ENCODE measurements at places on chromosomes 5 and 9.

- no peak for DNase-seq
Observed at GRCh38 chr9:21729648-21730047, 72.8 kb upstream of the MTAP start.

DNA sequence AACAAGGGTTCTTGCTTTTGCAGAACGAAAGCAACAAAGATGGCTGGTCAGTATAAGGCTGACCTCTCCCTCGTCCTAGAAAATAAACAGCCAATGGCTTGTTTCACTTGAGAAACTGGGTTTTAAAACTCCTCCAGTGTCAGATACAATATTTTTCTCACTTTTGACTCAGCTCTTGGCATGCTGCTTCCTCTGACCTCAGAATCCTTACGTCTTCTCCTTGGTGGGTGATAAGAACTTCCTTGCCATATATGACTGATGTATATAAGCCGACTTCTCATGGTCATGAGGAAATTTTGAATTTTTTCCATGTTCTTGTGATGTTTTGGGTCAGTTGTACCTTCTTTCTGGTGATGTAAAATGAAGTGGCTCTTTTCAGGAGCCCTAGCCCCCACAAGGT lies 3.8 kb downstream of the ZNF618 start:
- DNase-seq, result no peak

DNA sequence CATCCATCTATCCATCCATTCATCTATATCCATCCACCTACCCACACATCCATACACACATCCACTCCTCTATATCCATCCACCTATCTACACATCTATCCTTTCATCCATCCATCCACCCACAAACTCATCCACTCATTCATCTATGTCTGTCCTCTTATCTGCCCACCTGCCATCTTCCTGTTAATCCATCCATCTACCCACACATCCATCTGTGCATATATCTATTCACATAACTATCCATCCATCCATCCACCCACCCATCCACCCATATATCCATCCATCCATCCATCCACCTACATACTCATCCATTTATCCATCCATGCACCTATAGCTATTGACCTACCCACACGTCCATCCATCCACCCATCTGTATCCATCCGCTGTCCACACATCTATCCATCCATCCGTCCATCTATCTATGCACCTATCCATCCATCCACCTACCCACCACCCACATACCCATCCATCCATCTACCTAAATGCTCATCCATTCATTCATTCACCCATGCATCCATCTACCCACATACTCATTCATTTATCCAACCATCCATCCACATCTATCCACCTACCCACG lies 182.1 kb upstream of the TBC1D2 start:
- no peak for DNase-seq

- DNase-seq, result no peak
Observed at GRCh38 chr9:37992924-37993349, 76.1 kb downstream of the SHB start.

GRCh38 chr5:65451436-65451835 lies 30.3 kb downstream of the ADAMTS6 start:
- DNase-seq, result no peak

GRCh38 chr9:98142925-98143481 lies 24.0 kb upstream of the TRIM14 start:
- no peak for DNase-seq

DNA sequence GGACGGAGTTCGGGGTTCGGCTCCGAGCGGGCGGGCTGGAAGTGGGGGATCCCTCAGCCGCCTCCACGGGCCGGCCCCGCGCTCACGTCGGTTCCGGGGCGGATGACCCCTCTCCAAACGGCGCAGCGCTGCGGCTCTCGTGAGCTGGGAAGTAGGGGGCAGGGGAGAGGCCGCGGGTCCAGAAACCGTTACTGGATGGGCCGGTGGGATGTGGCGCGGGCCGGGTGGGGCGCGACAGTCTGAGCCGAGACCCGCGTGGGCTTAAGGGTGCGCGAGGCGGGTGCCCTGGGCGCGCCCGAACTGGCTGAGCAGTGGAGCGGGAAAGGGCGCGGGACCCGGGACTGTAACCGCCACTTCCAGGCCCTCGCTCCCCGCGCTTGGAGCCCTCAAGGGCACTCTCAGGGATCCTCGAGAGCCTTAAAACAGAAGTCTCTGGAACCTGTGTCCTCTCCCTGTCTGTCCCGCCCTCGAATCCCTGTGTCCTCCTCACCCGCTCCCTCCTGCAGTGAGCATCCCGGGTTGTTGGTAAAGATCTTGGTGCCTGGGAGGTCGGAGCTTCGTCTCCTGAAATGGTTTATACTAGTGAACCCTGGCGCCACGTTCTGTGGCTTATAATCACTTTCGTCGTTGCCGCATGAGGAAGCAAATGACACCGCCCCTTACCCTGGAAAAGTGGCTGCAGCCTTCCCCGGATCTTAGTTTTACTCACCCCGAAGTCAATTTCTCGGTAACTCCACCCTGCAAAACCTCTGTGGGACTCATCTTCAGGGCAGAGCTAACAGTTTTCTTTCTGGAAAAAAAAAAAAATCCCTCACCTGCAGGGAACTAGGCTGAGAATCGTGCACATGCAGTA lies 571 bp upstream of the MARCHF11 start:
- peak; percentile 60 for DNase-seq

DNA sequence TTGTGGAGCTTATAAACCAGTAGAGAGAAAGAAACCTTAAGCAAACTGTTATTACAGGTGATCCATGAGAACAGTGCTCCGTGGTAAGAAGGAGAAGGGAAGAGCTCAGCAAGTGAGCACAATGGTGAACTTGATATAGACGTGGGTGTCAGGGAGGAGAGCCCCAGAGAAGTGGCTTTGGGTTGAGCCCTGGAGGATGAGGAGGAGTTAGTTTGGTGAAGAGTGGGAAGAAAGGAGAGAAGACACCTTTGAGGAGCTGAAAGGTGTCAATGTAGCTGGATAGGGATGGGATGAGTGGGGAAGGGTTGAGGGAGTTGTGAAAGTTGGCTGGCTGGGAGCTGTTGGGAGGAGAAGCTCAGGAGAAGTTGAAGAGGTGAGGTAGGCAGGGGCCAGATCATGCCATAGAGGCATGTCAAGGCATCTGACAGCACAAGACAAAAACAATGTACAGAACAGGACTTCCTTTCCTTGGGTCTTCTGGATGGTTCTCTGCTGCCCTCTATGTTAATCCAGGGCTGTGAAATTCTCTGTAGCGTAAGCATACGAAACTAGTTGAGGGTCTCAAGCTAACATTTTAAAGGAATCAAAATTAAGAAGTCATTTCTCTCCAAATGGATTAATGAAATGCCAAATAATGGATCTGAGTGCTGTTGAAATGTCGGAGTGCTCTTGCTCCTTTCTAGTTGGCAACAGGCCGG lies 501.9 kb downstream of the KDM4C start:
- DNase-seq, result no peak

GRCh38 chr9:136518623-136519022 lies 27.2 kb downstream of the NOTCH1 start:
- no peak for DNase-seq

DNA sequence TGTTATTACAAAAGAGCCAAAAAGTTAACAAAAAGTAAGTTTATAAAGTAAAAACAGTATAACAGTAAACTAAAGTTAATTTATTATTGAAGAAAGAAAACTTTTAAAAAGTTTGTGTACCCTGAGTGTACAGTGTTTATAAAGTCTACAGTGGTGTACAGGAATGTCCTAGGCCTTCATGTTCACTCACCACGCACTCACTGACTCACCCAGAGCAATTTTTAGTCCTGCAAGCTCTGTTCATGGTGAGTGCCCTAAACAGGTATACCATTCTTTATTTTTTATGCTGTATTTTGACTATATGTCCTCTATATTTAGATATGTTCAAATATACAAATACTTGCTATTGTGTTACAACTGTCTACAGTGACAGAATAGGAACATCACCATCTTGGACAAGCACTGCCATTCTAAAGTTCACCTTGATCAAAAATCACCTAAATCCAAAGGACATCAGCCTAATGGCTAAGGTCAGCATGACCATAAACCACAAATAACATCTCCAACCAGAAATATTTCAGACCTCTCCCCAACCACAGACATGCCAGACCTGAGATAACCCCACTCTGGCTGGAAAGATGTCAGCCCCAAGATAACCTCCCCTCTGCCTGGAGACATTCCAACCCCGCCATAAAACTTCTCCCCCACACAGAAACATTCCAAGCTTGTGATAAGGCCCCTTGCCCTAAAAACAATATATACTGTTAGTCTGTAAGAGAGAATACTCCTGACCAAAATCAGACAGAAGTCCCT lies 56.1 kb downstream of the AGXT2 start:
- no peak for DNase-seq

DNA sequence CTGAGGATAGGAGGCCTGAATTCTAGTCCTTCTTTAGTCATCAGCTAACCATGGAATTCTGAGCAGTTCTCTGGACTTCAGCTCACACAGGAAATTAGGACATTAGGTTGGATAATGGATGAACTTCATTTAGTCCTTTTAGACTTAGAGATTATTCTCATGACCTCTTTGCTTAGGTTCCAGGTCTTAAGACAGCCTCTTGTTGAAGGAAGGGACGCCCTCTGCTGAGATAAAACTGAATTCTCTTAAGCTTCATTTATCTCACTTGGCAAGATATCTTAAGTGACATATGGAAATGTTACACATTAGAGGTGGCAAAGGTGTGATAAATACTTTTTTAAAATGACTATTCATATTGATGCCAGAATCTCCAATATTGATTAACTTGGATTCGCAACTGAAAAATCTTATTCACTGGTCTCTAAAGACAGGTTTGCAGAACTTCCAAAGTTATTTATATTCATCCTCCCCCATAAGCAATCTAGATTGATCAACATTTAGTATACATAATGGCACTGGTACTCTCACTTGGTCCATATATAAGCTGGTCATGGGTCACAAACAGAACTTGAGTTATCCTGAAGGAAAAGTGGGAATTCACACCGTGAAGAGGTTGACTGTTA lies 16.9 kb upstream of the ZNF366 start:
- no peak for DNase-seq

- DNase-seq, result no peak
Observed at GRCh38 chr5:33608344-33609041, 167.7 kb downstream of the TARS1 start.

GRCh38 chr5:123433596-123433995 lies 10.4 kb upstream of the CEP120 start:
- DNase-seq, result no peak

- DNase-seq, result no peak
Observed at GRCh38 chr5:23655674-23656073, 148.3 kb downstream of the PRDM9 start.

- DNase-seq, result peak; percentile 83
Observed at GRCh38 chr9:123642291-123643278, 286.6 kb downstream of the CRB2 start.

DNA sequence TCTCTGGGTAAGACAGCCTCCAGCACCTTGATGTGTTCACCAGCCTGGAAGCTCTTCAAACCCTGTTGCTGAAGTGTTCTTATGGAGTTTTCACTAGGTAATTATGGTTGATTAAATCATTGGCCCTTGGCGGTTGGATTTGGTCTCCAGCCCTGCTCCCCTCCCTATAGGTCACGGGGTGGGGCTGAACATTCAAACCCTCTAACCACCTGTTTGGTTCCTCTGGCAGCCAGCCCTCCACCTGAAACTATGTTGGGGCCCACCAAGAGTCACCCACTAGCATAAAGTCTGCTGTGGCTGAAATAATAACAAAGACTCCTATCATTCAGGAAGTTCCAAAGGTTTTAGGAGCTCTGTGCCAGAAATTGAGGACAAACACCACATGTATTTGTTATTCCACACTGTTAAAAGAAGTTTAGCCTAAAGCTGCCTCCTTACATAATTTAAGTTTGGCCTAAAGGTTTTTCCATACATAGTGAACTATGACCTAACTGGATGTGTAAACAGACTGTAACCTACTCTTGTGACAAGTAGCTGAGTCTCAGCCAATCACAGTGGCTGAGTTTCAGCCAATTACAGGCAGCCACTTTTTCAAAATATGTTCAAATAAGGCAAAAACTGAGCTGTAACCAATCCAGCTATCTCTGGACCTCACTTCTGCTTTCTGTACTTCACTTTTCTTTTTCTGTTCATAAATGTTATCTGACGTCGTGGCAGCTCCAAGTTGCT lies 34.8 kb downstream of the TMEM252 start:
- DNase-seq, result no peak

DNA sequence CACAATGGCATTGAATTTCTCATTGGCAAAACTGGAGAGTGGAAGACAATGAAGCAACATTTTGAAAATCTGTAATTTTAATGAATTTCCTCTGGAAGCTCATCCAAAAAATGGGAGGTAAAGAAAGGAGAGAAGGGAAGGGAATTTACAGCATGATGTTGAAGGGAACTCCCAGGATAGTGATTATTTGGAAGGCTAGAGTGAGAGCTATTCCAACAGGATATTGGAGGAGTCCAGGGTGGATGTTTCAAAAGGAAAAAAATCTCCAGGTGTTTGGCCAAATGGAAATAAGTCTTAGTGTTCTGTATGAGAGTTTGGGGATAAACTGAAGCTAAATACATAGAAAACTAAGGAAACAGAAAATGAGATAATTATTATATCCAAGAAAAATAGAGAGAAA lies 106.2 kb downstream of the IZUMO3 start:
- DNase-seq, result no peak

DNA sequence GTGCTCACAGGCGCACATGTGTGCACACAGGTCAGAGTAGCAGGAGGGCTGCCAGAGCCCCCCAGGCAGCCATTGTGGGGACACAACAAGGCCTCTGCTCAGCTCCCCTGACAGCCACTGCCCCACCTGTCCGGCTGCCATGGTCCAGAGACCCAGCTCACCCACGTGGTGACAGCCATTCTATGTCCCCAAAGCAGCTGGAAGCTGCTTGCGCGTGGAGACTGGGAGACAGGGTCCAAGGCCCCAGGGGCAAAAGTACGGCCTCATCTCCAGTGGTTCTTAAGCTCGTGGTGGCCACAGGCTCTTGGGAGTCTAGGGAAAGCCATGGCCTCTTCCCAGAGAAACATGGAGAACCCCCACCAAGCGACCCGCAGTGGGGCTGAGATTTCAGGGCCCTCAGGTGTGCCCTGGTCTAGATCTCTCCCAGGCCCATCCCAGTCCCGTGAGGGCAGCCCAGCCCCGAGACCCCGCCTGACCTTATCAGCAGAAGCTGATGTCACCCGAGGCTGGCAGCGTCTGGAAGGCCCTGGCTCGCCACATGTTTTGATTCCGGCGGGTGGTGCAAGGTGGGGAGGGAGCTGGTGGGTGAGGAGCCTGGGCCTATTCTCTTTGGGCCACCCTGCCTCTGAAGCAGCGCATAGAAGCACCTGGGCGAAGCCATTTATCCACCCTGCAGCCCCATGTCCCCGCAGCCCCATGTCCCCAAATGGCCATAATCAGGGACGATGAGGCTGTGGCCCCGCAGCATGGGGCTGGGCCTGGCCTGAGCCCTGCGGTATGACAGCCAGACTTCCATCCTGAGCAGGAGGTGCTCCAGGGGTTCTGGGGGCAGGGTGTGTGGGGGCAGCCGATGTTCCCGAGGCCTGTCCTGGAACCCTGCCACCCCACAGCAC lies 31.7 kb downstream of the GLT6D1 start:
- DNase-seq, result no peak

DNA sequence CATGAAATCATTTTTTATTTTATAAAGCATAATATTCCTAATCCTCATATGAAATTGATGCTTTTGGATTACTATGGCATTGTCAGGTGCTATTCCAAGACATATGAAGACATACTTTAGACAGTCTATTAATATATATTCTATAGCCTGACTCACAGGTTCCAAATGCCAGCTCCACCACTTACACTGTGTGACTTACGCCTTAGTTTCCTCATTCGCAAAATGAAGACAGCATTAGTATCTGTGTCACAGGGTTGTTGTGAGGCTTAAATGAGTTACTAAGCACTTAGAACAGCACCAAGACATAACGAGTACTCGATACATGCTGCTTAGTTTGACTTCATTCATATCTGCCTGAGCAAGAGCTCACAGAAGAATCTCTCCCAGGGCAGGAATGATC lies 132.2 kb upstream of the PTGER4 start:
- no peak for DNase-seq

GRCh38 chr5:68441309-68442073 lies 225.9 kb downstream of the PIK3R1 start:
- DNase-seq, result no peak
